ENCODE measurements at places on chromosomes 16 and 17.

- no peak for DNase-seq
Measured at GRCh38 chr17:68133346-68134045, 98.0 kb downstream of the KPNA2 start.

GRCh38 chr17:42101513-42102292 lies 3.4 kb upstream of the ZNF385C start:
- peak; percentile 91 for DNase-seq

DNA sequence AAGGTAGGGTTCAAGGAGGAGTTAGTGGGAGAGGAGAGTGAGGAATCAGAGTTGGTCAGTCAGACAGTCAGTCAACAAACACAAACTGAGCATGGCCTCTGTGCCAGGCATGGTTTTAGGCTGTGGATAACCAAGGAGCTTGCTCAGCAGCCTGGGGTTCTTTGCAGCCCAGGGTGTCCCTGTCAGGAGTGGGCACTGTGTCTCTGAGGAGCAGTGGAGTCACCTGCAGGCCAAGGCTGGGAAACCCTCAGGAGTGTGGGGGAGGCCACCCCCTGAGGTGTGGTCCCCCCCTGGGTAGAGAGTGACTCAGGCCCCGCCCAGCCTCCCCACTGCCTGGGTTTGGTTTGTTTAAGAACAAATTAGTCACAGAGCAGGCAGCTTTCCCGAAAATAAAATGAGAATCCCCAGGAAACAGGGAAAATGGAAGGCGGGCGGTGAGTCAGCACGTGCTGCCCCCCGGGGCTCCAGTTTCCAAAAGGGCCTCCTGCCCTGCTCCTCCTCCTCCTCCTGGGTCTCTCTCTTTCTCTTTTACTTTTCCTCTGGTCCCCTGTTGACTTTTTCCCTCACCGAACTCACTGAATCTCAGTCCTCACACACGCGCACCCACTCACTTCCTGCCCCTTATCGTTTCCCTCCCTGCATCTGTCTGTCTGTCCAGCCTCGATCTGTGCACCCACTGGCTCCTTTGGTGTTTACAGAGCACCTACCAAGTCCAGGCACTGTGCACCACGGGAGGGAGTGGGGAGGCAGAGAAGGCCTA lies 44.3 kb downstream of the SOCS3 start:
- peak; percentile 81 for DNase-seq

DNA sequence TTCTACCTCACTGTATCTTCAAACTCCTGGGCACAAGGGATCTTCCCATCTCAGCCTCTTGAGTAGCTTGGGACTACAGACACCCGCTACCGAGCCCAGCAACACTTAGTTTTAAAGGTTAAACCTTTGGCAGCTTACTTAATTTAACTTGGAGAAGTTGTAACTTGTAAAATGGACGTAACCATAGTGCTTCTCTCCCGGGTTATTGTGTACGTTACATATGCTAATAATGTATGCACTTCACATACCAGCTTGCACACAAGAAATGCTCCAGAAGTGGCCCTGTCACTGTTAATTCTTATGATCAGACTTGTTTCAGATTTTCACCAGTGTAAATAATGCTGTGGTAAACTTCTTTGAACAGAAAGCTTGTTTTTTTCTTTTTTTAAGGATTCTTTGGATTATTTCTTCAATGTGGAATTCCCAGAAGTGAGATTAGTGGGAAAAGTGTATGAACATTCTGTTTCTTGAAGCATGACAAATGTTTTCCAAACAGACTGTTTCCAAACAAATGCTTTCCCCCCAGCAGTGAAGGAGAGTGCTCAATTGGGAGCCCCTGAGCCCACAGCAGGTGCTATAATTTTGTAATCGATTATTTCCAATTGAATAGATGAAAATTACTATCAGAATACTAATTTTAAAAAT lies 61.5 kb downstream of the EPN2 start:
- no peak for DNase-seq

DNA sequence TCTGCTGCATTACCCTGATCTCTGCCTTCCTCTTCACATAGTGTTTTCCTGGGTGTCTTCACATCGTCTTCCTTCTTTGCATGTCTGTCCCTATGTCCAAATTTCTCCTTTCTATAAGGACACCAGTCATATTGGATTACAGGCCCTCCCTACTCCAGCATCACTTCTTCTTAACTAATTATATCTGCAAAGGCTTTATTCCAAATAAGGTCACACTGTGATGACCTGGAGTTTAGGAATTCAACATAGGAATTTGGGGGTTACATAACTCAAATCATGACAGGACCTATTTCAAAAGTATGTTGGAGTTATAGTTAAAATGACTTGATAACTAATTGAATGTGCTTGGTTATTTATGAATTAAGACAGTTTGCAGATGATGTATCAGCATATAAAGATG lies 490.5 kb upstream of the ERCC4 start:
- DNase-seq = no peak

DNA sequence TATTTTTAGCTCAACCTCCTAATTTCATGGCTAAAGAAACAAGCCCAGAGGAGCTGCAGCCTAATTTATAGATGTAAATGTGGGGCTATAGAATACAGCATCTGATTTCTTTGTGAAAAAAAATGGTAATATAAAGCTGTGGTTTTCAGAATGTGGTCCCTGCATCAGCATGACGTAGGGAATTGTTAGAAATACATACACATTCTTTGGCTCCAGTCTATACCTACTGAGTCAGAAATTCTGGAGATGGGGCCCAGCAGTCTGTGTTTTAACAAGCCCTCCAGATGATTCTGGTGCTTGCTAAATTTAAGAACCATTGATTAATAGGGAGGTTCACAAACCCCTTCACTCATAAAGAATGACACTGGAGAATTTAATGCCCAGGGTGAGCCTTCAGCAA lies 18.1 kb upstream of the MYH8 start:
- no peak for DNase-seq
